H1 (cell line): ENCODE measurements at places on chromosomes 1 and 21.

GRCh38 chr1:14956579-14957195 is 196.9 kb upstream of the TMEM51 start:
- DNase-seq: no peak

GRCh38 chr1:231058416-231059109 is 18.5 kb upstream of the FAM89A start:
- DNase-seq: no peak

- peak; percentile 90 for DNase-seq
Measured at GRCh38 chr1:165257969-165258459, 98.5 kb downstream of the LMX1A start.

GRCh38 chr1:183609313-183609712 is 19.1 kb upstream of the NCF2 start:
- DNase-seq: no peak

DNA sequence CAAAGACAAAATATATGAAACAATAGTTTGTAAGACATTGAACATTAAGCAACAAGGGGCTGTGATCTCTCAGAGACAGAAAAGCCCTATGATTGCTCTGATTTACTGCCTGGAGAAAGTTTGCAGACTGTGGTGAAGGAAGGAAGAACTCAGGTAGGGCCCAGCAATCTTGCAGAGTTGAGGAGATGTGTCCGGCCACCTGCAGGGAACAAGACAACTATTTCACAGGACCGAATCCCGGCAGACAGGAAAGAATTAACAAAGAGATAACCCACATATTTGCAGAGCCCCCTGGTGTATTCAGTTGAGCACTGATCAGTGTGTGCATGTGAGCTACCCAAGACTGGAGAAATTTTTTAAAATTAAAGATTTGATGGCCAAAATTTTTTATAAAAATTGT is 58.3 kb upstream of the FMN2 start:
- no peak for DNase-seq

- no peak for DNase-seq
Measured at GRCh38 chr1:2504949-2505272, 21.5 kb downstream of the PANK4 start.

DNA sequence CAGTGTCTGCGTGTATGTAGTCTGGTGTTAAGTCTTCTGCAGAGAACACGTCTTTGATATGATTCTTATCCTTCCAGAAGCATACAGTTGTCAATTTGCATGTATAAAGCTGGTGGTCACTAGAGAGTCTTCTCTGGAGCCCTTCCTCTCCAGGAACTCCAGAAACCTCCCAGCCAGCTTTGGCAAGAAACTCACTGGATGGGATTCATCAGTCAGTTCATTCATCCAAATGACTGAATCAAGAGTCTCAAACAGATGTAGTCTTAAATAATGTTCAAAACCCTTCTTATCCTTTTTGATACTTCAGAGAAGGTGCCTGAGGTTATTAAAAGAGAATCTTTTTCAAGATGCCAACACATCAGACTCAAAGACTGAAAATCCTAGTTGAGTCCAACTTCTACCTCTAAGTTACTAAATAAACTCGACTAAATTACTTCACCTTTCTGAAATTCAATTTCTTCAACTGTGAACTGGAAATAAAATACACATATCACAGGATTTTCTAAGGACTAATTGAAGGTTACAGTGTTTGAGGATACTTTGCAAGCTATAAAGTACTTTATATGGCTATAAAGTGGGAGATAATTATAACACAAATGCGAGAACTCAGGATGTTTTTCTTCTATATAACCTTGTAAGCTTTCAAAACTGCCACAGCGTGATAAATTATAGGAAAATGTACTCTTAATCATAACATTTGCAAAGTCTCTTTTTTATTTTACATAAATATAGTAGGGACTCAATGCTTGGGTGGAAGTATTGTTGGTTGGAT is 252.4 kb downstream of the FGGY start:
- no peak for DNase-seq

- no peak for DNase-seq
Measured at GRCh38 chr1:200028586-200029034, 1.1 kb downstream of the NR5A2 start.

- no peak for DNase-seq
Measured at GRCh38 chr21:16034446-16035190, 304.8 kb downstream of the USP25 start.

- no peak for DNase-seq
Measured at GRCh38 chr21:45505416-45506021, 36.7 kb downstream of the SLC19A1 start.

DNA sequence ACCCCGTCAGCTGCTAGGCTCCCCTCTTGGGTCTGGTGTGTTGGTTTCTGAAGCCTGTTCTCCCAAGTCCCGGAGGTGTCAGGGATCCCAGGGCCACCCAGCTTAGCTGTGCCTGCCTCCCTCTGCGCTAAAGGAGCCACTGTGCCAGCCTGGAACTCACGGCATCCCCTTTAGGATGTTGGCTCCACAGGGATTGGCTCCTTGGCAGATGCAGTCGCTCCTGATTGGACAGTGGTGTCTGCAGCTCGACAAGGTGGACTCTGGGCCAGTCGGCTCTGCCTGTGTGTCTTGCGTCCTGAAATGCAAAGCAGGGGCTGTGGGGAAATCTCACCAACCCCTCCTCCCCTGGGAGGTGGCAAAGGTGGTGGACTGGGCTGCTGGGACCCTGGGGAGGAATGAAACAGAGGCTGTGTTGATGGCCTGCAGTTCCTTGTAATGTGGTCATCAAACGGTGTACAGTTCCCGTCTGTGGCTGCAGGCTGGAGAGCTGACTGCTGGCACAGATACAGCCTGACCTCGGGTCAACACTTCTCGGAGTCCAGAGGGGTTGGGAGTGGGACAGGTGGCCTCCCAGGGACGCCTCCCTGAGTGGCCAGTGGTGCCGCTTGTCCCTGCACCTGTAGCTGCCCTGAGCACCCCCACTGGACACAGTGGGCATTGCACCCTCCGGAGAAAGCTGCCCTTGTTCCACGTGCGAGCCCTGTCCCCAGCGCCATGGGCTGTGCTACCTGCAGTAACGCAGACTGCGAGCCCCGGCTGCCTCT is 11.5 kb upstream of the KCNAB2 start:
- no peak for DNase-seq
